ENCODE measurements at places on chromosomes 1 and 21. TPM values are rescaled to one million over a fixed set of nuclear protein-coding genes. Genes with fewer than 3 reads are reported as not detected.

The BGLAP gene
- total RNA-seq, result 4.8 TPM

The ANKRD35 gene
- 1.5 TPM for total RNA-seq

The KCNK2 gene
- not detected for total RNA-seq

The AMY1B gene
- 5.8 TPM for total RNA-seq

The ITGB2 gene
- total RNA-seq, result 468 TPM

The CAMTA1 gene
- 47.9 TPM for total RNA-seq

The CELA2B gene
- total RNA-seq, result not detected

DNA sequence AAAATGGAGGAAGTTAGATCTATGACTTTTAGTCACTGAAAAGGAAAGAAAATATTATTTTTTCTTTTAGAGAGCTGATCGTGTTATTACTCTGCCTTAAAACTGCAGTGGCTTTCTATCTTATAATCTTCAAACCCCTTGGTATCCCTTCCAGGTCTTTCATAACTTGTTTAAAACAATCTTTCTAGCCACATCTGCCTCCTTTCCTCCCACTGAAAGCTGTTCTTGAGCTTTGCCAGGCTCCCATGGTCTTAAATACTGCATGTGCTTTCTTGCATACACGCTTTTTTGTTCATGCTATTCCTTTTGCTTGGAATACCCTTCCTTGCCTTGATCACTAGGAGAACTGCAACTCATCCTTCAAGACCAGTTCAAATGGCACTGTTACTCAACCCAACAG lies 65.9 kb upstream of the GADD45A start:
- no peak overlapping the region for H3K4me3 ChIP-seq
- H3K36me3 ChIP-seq, result no peaks in the 10 kb centered on the region
- peak overlapping the region; percentile 54 for H3K27ac ChIP-seq
- no peak for DNase-seq
- H3K27me3 ChIP-seq, result no peaks in the 10 kb centered on the region

- no peak overlapping the region for H3K4me3 ChIP-seq
- no peak for DNase-seq
- no peak overlapping the region for H3K27ac ChIP-seq
- H3K27me3 ChIP-seq, result no peaks in the 10 kb centered on the region
- peaks cover 6% of the 10 kb centered on the region for H3K4me1 ChIP-seq
Measured at GRCh38 chr1:212814537-212815334, 23.0 kb downstream of the TATDN3 start.

DNA sequence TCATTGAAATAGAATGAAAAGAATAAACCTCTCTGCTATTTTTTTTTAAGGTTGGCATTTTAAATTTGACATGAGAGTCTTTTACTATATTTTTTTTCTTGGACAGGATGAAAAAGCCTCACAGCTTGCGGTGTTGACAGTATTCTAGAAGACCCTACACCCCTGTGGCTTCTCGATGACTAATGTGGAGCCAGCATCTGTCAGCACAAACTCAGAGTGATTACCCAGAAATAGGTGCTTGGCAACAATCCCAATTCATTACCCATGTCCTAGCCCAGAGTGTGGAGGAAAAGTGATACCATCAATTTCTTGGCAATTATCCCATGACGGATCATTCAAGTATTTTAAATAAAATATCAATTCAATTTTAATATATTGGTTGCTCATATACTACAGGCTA lies 186.8 kb upstream of the MAP1LC3C start:
- H3K4me1 ChIP-seq, result no peaks in the 10 kb centered on the region
- no peak overlapping the region for H3K4me3 ChIP-seq
- H3K27me3 ChIP-seq, result no peaks in the 10 kb centered on the region

GRCh38 chr1:149995927-149996326 lies 14.6 kb downstream of the OTUD7B start:
- H3K4me1 ChIP-seq, result peaks cover 61% of the 10 kb centered on the region
- H3K36me3 ChIP-seq, result peaks cover 9% of the 10 kb centered on the region
- no peak overlapping the region for H3K4me3 ChIP-seq
- H3K27me3 ChIP-seq, result peaks cover 4% of the 10 kb centered on the region
- no peak for DNase-seq
- peak overlapping the region; percentile 8 for H3K27ac ChIP-seq

DNA sequence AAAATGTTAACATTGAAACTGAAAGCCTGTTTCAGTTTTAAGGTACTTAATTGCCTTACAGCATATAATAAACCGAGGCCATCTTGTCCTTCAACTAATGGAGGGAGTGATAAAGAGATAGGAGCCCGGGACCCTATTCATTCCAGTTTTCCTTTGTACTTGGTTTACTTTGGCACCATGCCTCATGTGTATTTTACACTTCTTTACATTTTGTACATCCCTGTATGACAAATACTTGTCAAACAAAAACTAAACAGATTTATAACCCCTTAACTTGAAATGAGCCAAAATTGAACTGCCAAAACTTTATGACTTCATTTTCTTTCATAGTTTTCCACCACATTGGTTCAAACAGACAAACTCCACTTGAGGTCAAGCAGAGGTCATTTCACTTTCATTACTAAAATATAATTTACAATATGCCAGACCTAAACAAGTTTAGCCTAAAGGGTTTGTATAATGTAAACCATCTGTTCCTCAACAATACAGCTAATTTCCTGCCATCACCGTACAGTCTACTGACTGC lies 30.9 kb upstream of the UBE2U start:
- no peak overlapping the region for H3K27ac ChIP-seq
- DNase-seq, result no peak
- H3K4me1 ChIP-seq, result peaks cover 18% of the 10 kb centered on the region

DNA sequence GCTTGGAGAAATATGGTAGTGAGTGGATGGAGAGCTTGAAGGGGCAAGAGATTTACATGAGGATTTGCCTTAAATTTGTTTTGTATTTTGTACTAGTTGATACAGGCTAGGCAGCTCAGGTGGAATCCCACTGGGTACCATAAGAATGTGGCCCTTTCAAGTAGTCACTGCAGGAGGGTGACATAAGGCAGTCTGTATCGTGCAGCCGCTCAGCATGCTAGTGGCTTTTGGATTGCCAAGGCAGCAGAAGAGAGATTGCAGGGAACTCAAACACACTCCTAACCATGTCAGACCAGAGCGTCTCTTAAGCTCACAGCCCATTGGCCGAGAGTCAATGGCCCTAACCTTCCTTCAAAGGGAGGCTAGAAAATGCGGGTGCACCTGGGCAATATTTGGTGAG lies 420.0 kb downstream of the ADGRL2 start:
- H3K4me1 ChIP-seq, result peaks cover 9% of the 10 kb centered on the region
- H3K4me3 ChIP-seq, result no peak overlapping the region
- H3K27me3 ChIP-seq, result no peaks in the 10 kb centered on the region
- H3K27ac ChIP-seq, result no peak overlapping the region

GRCh38 chr21:34235514-34235913 lies 128.3 kb upstream of the KCNE2 start:
- no peaks in the 10 kb centered on the region for H3K36me3 ChIP-seq
- DNase-seq, result no peak
- no peaks in the 10 kb centered on the region for H3K4me1 ChIP-seq

GRCh38 chr1:1330366-1331067 lies 563 bp upstream of the TAS1R3 start:
- H3K4me3 ChIP-seq, result no peak overlapping the region
- H3K27me3 ChIP-seq, result no peaks in the 10 kb centered on the region
- H3K36me3 ChIP-seq, result peaks cover 28% of the 10 kb centered on the region
- H3K4me1 ChIP-seq, result peaks cover 28% of the 10 kb centered on the region
- H3K27ac ChIP-seq, result peak overlapping the region; percentile 31

GRCh38 chr1:19433719-19433998 lies 51.7 kb downstream of the CAPZB start:
- DNase-seq, result no peak
- H3K4me3 ChIP-seq, result no peak overlapping the region
- H3K4me1 ChIP-seq, result peaks cover 86% of the 10 kb centered on the region
- H3K36me3 ChIP-seq, result no peaks in the 10 kb centered on the region
- H3K27me3 ChIP-seq, result no peaks in the 10 kb centered on the region
